Ascending aorta (tissue), 2 donors: ENCODE measurements at places on chromosomes 6 and 20.

GRCh38 chr6:43284991-43285781 lies 12.9 kb upstream of the SLC22A7 start:
- no peak for DNase-seq

DNA sequence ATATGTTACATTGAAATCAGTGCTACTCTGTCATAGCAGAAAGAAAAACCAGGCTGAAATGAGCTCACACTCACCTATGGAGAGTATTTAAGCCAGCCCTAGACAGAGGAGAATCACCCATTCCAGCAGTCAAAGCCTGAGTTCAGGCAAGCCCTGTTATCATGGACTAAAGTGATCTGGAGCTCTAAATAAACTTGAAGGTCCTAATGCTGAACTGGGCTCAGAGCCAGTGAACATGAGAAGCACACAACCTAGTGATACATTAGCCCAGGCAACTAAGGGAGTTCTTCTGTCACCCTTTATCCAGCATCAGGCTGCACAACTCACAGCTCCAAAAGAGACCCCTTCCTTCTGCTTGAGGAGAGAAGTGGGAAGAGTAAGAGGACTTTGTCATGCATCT lies 425.0 kb downstream of the COL12A1 start:
- DNase-seq = no peak

- no peak for DNase-seq
These were observed 37.9 kb upstream of the PRL start for GRCh38 chr6:22334778-22335177.

DNA sequence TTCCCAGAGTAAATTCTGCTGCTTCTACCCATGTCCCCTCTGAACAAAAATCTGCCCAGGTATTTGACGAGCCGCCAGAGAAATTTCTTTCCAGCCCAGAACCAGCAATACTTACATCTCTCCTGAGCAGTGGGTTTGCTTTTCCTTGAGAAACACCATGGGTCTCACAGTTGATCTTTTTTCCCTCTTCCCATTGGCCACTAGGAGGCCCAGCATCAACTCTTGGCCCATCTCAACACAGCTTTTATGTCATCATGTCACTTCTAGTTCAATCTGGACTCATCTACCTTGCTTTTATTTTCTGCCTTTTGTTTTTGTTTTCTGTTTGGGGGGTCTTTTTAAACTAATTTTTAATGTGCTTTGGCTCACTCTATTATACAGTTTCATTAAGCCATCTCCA lies 18.8 kb downstream of the MAFB start:
- DNase-seq = no peak

DNA sequence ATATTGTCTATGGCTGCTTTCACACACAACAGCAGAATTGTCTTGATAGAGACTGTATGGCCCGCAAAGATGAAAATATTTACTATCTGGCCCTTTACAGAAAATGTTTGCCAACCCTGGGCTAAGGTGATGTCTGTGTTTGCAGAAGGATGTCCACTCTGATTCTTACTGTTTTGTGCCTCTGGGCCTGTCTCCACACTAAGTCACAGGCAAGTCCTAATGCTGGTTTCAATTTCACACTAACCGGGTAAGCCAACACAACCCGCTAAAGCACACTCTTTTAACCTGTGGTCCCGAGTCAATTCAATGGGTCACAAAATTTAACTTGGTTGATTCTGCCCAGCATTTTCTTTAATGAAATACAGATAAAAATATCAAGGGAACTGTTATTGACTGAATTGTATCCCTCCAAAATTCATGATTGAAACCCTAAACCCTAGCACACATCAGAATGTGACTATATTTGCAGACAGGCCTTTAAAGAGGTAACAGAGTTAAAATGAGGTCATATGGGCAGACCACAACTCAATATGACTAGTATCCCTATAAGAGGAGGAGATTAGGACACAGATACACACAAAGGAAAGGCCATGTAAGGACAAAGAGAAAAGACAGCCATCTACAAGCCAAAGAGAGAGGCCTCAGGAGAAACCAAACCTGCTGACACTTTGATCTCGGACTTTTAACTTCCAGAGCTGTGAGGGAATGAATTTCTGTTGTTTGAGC lies 78.4 kb downstream of the FYN start:
- no peak for DNase-seq

DNA sequence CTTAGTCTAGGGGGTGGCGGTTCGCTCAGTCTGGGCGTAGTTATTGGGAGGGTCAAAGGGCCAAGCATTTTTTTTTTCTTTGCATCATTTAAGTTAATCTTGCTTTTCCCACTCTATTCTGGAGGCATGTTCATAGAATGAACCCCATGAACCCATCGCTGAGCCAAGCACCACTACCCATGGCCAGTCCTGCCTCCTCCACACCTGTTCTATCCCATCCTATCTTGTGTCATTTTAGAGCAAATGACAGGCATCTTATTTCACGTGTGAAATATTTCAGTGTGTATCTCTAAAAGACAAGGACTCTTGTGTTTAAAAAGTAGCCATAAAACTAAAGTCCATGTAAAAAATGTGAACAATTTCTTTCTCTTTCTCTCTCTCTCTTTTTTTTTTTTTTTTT lies 13.9 kb downstream of the SRC start:
- DNase-seq = no peak

GRCh38 chr6:9062596-9062995 lies 627.3 kb upstream of the SLC35B3 start:
- DNase-seq = no peak

DNA sequence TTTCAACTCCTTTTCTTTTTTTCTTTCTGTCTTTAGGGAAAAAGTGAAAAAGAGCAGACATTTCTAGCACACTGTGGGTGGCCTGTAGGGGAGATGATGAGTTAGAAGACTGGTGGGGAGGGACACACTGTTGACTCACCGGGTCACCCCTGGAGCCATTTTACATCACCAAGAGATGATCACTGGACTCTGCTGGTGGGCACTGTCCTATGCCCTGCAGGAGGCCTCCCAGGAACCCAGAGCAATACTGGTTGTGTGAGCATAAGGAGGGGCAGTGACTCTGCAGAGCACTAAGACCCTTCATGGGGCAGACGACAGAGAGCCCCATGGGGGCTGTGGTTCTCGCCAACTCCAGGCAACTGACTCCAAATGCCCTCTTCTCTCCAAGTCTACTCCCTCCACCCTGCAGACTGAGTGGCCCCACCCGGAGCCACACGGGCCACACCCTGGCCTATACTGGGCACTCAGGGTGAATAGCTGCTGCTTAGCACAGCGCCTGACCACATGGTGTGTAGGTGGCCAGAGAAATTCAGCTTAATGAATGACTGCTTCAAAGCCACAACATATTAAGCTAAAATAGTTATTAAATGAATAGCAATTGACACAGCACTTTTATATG lies 177.5 kb downstream of the CDC5L start:
- DNase-seq = no peak

DNA sequence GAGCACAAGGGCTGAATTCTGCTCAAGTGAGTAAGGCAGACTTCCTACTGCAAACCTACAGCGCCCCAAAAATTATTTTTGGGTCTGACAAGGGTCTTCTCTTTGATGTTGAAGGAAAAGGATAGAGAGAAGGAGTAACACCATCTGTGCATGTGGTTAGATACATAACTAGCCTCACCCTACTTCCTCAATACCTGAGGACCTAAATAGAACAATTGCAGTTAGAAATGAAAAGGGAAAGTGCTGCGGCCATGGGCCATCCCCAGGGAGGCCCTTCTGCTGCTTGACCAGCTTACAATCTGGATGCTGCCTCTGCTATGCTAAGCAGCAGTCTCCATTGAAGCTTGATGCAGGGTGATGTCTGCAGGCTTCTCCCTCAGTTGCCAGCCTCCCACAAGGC lies 63.2 kb upstream of the ARMH2 start:
- DNase-seq = no peak

GRCh38 chr20:2289475-2289874 lies 6.3 kb upstream of the TGM3 start:
- no peak for DNase-seq

- no peak for DNase-seq
These were observed 229.3 kb downstream of the RFPL4B start for GRCh38 chr6:112576423-112576822.

- no peak for DNase-seq
These were observed 9.1 kb upstream of the YTHDF1 start for GRCh38 chr20:63225082-63225454.

- DNase-seq = no peak
These were observed 37.8 kb downstream of the ZC2HC1B start for GRCh38 chr6:143901885-143902750.
